ENCODE measurements at places on chromosomes 7 and 10.

- DNase-seq, result peak; percentile 8
Observed at GRCh38 chr7:155753446-155753965, 58.8 kb downstream of the SHH start.

DNA sequence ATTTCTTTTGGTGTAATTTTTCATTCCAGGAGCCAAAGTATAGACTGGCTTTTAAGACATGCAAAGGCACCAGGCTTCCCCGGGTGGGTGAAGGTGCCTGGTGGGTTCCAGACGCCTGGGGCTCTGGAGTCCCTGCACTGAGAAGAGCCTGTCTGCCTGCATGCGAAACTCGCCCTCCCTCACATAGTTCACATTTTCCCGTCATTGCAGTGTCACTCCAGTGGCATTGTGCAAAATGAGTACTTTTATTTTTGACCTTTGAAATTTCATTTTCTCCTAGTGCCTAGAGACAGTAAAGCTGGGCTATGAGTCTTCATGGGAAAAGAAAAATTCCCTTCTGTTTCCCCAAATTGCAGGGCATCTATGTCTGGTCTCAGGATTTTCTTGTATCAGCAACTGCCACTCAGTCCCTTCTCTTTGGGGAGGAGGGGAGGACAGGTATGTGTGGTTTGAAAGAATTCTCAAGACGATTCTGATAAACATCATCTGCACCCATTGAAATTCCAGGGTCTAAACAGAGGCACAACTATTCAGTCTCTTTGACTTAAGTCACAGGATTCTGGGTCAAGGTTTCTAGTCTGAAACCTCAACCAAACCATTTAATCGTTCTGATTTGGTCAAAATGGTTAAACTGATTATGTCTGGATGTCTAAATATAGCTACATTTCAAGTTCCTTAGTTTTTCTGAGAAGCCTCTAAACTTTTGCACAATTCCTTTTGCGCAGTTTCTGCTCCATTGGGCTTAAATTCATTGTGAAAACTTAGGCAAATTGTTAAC is 107.8 kb downstream of the CYP26A1 start:
- DNase-seq, result no peak

DNA sequence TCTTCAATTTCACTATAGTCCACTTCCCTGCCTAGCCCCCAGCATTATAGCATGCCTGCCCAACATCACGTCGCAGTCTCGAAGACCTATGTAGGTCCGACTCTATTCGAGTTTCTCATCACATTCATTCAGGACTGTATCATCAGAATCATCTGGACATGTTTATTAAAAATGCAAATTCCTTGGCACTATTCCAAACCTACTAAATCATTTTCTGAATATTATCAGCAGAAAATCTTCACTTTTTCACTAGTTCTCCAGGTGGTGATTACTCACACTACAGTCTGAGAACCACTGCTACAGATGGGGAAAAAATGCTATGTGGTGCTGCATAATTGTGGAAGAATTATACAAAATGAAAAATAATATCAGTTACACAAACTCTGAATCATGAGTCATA is 29.3 kb upstream of the ETV1 start:
- DNase-seq, result peak; percentile 6

DNA sequence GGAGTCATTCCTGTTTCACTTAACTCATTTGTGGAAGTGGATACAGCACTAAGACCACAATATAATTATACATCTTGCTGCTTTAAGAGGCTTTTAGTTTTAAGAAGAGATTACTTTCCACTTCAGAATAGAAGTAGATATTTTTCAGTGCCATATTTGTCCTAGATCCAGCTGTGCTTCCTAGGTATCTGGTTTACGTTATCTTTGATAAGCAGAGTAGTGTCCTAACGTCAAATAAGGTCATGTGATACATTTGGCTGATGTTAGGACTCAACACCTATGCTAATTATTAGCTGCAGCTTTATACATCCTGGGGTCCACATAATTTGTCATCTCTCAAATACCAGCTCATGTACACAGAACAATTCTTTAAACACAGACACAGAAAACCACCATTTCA is 196.2 kb upstream of the SMIM30 start:
- DNase-seq, result no peak

DNA sequence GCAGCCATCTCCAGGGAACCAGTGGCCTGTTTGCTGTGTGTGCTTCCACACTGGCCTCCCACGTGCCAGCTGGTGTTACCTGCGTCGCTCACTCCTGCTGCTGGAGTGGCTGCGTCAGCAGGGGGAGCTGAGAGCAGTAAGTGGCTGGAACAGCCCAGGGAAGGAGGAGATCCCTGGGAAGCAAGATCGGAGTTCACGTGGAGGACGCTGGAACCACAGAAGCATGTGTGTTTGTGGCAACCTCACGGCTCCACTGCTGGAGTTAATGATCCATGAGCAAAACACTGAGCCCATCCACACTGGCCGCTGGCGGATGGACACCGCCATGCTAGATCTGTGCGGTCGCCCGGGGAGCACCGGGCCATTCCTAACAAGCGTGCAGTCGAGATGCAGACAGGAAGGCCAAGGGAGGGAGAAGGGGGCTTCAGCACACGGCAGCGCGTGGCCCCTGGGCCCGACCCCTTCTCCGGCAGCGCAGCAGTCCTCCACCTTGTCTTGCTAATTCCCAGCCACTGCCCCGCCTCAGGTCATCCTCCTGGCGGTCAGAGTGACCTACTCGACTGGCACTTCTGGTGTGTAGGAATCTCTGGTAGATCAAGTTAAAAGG is 68.5 kb upstream of the EEPD1 start:
- peak; percentile 42 for DNase-seq

DNA sequence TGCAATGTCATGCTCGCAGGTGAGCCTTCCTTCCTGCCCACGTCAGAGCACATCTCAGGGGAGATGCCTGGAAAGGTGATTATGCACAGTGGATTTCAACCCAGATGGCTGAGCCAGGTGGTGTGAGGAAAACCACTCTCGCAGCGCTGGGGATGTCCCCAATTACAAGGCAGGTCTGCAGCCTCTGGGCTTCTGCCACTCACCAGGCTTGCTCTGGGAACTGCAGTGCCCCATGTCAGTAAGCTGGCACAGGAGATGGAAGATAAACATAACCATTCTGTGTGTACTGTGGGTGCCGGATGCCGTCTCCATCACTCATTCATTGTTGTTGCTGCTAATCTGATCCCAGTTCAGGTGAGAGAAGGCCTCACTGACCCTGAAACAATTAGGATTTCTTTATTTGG is 222.9 kb upstream of the PITRM1 start:
- no peak for DNase-seq

GRCh38 chr10:76540786-76541185 is 1096.8 kb downstream of the KCNMA1 start:
- no peak for DNase-seq

GRCh38 chr7:90832726-90833125 is 236.6 kb downstream of the CDK14 start:
- DNase-seq, result no peak

DNA sequence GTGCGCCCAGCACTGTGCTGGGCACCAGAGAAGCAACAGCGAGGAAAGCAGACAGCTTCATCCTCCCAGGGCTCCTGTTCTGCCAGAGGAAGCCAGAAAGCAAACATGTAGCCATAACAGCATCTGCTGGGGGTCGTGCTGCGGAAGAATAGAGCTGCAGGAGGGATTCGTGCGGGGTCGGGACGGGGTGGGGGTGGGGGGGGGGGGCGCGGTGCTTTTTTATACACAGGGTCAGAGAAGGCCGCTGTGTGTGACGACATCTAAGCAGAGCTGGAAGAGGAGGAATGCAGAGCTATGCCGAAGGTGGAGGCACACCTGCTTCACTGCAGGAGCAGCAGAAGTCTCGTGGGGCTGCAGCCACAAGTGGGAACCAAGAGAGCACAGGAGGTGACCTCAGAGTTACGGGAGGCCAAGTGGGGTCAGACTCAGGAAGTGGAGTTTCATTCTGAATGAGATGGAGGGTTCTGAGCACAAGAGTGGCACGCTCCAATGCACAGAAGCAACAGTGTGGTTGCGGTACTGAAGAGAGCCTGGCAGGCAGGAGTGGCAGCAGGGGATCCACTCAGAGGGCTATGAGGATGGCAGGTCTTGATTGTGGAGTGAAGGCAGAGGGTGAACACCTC is 11.1 kb downstream of the PKD1L1 start:
- DNase-seq, result no peak

GRCh38 chr7:153193144-153193595 is 433.6 kb downstream of the ACTR3B start:
- DNase-seq, result peak; percentile 0

DNA sequence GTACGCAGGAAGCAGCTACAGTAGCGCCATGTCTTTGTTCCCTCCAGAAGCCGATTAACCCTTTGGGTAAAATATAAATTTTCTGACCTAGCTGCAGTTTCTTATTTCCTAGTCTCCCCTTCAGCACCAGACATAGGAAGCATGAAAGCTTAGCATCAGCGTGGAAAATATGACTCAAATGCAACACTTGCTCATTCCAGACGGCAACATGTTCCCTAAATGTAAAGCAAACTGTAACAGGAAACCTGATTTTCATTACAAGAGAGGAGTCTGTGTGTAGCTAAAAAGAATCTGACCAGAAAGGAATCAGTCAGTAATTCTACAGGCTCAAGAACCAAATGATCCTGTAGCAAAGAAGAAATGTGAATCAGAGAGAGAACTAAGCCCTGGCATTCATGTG is 219.2 kb downstream of the C7orf25 start:
- no peak for DNase-seq

GRCh38 chr10:129345763-129346162 is 121.3 kb upstream of the MGMT start:
- DNase-seq, result no peak

DNA sequence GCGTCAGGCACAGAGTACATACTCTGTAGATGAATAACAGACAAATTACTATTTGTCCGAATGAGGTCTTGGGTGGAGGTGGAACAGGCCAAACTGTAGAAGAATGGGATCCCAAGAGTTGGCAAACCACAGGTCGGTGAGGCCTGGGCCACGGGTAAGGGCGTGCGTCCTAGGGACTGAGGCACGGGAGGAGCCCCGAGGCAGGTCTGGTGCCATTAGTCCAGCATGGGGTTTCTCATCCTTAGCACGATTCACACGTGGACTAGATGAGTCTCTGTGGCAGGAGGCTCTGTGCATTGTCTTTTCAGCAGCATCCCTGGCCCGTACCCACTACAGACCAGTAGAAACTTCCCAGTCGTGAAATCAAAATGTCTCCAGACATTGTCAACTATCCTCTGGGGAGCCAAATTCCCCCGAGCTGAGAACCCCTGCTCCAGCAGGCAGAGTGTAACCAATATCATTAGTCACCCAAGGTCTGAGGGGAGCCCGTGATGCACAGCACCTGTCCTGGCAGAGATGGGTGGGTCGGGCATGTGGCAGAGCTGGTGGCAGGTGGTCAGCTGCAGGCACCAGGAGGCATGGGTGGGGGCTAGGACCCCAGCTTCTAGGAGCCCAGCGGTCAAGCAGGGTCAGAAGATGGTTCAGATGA is 61.3 kb downstream of the COL13A1 start:
- DNase-seq, result peak; percentile 60

GRCh38 chr10:31708474-31708873 is 220.2 kb downstream of the ARHGAP12 start:
- DNase-seq, result no peak

- DNase-seq, result no peak
Observed at GRCh38 chr10:88411772-88412349, 171.3 kb downstream of the RNLS start.

- DNase-seq, result no peak
Observed at GRCh38 chr10:35889971-35890675, 248.0 kb upstream of the FZD8 start.

DNA sequence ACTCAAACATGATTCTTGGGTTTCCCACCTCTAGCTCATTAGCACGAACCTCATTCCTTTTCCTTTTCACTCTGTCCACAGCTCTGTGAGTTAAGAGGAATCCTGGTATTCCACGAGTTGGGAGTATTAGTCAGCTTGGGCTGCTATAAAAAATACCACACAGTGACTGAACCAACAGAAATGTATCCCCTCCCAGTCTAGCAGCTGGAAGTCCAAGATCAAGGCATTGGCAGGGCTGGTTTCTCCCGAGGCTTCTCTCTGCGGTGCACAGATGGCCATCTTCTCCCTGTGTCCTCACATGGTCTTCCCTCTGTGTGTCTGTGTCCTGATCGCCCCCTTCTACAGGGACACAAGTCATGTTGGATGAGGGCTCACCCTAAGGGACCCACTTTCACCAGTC is 261.6 kb downstream of the TNS3 start:
- peak; percentile 58 for DNase-seq

GRCh38 chr10:132963430-132963960 is 21.1 kb upstream of the CFAP46 start:
- DNase-seq, result no peak

DNA sequence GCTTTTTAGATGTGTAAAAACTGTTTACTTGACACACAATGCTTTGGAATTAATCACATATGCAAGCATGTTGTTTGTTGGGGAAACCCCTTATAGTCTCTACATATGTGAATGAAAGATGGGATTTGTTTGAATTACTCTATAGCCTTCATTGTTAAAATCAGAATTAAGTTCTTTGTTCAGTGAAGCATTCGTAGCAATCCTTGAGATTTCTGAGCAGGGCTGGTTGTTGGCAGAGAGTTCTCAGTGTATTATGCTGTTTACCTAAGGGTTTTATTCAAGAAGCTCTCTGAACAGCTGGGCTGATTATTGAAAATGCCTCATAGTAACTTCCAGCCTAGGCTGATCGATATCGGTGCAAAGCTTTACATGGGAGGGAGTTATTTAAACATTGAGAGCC is 190.9 kb downstream of the VTI1A start:
- DNase-seq, result no peak
